Bladder microvascular endothelial cell (primary cell): ENCODE measurements at places on chromosomes 7 and 10. TPM values are rescaled to one million over a fixed set of nuclear protein-coding genes. Genes with fewer than 3 reads are reported as not detected.

CARD11 gene
- 0.32 and 6.5 TPM in 2 replicates for total RNA-seq

CC2D2B gene
- 0.16 TPM in 1 of 2 replicates, not detected in the other for total RNA-seq

CRHR2 gene
- total RNA-seq = not detected in 2 replicates

ITGB8 gene
- 0.32 and 49.9 TPM in 2 replicates for total RNA-seq

SPDYE9 gene
- total RNA-seq = not detected in 2 replicates

LRRC4 gene
- total RNA-seq = 0.76 and 0.97 TPM in 2 replicates

FGL2 gene
- 0.16 and 0.38 TPM in 2 replicates for total RNA-seq

JAKMIP3 gene
- 0.06 TPM in 1 of 2 replicates, not detected in the other for total RNA-seq

SNCG gene
- 111 and 131 TPM in 2 replicates for total RNA-seq

SSC4D gene
- total RNA-seq = under 0.01 and 0.44 TPM in 2 replicates

CFAP58 gene
- 0.65 and 0.69 TPM in 2 replicates for total RNA-seq

EN2 gene
- total RNA-seq = not detected in 2 replicates

SFXN2 gene
- total RNA-seq = 3.7 and 7.4 TPM in 2 replicates

LAMB1 gene
- total RNA-seq = 419 and 918 TPM in 2 replicates

CALML3 gene
- total RNA-seq = not detected in 2 replicates

C10orf90 gene
- not detected in 2 replicates for total RNA-seq

CPVL gene
- 0.76 and 7.0 TPM in 2 replicates for total RNA-seq

HOXA7 gene
- total RNA-seq = 1.5 and 2.1 TPM in 2 replicates

SAMD9L gene
- total RNA-seq = 20.4 and 26.6 TPM in 2 replicates

HABP2 gene
- under 0.01 TPM in 1 of 2 replicates, not detected in the other for total RNA-seq

CHAT gene
- total RNA-seq = not detected in 2 replicates

ARHGEF35 gene
- 0.06 and 0.32 TPM in 2 replicates for total RNA-seq

CLRN3 gene
- total RNA-seq = 0.38 TPM in 1 of 2 replicates, not detected in the other

AP1S1 gene
- 149 and 186 TPM in 2 replicates for total RNA-seq

IQUB gene
- 0.16 and 0.31 TPM in 2 replicates for total RNA-seq

RAMP3 gene
- 0.81 and 25.9 TPM in 2 replicates for total RNA-seq

LOXL4 gene
- total RNA-seq = 0.49 and 1.5 TPM in 2 replicates

TMEM196 gene
- not detected in 2 replicates for total RNA-seq

AQP1 gene
- 2.1 and 12.5 TPM in 2 replicates for total RNA-seq

LRIT1 gene
- not detected in 2 replicates for total RNA-seq

MSMB gene
- not detected in 2 replicates for total RNA-seq

BBS9 gene
- 7.1 and 18.5 TPM in 2 replicates for total RNA-seq

BRAT1 gene
- 20.6 and 22.0 TPM in 2 replicates for total RNA-seq

ASB15 gene
- not detected in 2 replicates for total RNA-seq

SMIM30 gene
- 41.4 and 59.2 TPM in 2 replicates for total RNA-seq

KCNH2 gene
- total RNA-seq = 0.06 TPM in 1 of 2 replicates, not detected in the other
